ENCODE measurements at places on chromosomes 1 and 21.

GRCh38 chr1:115238336-115239147 lies 99.5 kb downstream of the NGF start:
- DNase-seq, result no peak

DNA sequence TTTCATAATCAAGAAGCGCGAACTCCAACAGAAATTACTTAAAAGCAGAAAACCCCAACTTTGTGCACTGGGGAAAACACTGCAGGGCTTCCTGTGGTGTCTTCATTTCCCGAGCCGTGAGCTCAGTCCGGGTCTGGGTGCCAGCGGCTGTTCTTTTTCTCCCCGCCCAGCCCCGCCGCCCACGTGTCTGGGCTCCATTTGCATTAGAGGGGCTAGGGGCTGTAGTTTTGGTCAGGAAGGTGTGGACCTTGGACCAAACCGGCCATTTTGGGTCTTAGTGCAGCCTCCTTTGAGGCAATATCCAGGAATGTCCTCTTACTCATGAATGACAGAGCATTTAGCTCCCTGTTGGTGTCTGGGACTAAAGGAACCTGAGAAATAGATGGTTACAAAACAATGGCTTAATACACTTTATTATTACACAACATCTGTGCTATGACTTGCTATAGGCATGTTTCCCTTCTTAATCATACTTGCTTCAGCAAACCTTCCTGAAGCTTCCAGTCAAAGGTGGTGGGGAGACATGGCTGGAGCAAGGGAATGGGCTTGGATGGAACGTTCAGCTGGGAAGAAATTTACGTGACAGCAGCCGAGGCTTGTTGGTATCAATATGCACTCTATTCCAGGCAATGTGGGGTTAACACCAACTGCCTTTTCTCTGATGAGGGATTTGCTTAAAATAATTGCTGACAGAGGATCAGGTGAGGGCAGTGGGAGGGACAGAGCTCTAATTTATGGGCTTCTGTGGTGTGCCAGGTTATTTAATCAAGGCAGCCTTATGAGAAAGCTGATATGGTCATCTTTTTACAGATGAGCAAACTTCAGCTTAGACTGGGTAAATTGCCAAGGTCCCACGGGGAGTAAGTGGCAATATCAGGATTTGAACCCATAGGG lies 1.1 kb downstream of the AGTRAP start:
- peak; percentile 63 for DNase-seq

DNA sequence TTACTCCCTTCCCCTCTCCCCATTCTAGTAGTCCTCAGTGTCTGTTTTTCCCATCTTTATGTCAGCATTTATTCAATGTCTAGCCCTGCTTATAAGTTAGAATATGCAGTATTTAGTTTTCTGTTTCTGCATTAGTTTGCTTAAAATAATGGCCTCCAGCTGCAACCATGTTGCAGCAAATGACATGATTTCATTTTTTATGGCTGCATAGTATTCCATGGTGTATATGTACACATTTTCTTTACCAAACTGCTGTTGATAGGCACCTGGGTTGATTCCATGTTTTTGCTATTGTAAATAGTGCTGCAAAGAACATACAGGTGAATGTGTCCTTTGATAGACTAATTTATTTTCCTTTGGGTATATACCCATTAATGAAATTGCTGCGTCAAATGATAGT lies 267.7 kb downstream of the SRGAP2C start:
- DNase-seq, result no peak

GRCh38 chr1:7068552-7068951 lies 283.3 kb downstream of the CAMTA1 start:
- DNase-seq, result no peak

- DNase-seq, result no peak
These were observed 31.7 kb upstream of the GPR88 start for GRCh38 chr1:100506217-100506616.

DNA sequence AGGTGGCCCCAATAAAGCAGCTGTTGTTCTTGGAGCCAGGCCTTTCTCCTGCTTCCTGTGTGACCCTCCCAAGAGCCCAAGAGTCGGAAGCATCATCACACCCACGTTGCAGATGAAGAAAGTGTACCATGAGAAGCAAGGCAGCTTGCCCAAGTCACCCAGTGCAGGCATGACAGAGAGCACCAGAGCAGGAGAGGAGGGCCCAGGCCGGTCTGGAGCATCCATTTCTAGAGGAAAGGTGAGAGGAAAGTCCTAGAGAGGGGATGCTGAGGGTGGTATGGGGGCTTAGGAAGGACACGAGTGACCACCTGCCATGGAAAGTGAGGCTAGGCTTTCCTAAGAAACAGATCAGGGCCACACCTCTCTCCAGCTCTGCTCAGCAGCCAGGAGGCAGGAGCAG lies 47.0 kb downstream of the C1orf198 start:
- no peak for DNase-seq

GRCh38 chr21:44849616-44850130 lies 23.8 kb downstream of the PTTG1IP start:
- no peak for DNase-seq

- DNase-seq, result no peak
These were observed 179.7 kb downstream of the TNFSF18 start for GRCh38 chr1:172870901-172871606.

GRCh38 chr1:17032741-17033140 lies 21.0 kb upstream of the ATP13A2 start:
- DNase-seq, result no peak

DNA sequence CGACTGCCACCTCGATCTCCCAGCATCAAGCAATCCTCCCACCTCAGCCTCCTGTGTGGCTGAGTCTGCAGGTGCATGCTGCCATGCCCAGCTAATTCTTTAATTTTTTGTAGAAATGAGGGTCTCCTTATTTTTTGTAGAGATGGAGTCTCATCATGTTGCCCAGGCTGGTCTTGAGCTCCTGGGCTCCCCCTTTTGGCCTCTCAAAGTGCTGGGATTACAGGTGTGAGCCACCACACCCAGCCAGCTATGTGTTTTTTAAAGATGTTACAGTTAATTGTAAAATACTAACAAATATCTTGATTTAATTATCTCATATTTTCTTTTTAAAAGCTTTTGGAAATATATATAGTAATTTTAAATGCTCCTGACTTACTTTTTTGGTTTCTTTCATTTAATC lies 181.3 kb upstream of the DMRTA2 start:
- no peak for DNase-seq

DNA sequence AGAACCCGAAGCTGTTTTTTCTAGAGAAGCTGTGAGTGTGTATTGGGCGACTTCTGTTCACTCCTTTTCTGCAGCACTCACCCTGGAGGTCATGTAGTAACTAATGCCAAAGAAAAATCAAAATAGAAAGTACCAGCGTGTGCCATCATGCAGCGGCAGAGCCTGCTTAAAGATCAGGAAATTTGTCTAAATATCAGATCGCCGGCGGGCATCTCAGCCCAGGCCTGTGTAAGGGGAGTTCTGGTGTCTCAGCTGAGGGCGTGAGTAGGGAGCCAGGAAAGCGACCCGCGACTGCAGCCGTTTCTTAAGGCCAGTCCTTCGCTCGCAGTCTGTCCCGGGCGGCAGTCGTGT lies 768 bp downstream of the EDARADD start:
- peak; percentile 79 for DNase-seq

DNA sequence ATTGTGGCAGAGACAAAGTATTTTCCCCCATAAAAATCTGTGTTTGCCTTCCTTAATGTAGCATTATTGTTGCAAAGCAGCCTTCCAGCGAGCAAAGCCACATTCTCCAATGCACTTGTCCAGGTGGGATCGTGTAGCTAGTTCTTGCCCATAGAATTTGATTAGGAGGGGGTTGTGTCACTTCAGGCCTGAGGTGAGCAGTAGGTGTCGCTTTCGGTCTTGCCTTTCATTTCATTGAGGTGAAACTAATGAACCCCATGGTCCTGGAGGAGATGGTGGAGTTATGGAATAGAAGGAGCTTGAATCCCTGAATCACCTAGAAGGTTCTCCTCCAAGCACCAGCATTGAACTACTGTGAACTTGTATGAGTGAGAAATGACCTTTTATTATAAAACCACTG lies 318.9 kb upstream of the PBX1 start:
- peak; percentile 3 for DNase-seq

GRCh38 chr1:33930346-33931110 lies 66.6 kb downstream of the HMGB4 start:
- DNase-seq, result no peak

GRCh38 chr1:100039591-100039990 lies 69.8 kb downstream of the SLC35A3 start:
- no peak for DNase-seq

DNA sequence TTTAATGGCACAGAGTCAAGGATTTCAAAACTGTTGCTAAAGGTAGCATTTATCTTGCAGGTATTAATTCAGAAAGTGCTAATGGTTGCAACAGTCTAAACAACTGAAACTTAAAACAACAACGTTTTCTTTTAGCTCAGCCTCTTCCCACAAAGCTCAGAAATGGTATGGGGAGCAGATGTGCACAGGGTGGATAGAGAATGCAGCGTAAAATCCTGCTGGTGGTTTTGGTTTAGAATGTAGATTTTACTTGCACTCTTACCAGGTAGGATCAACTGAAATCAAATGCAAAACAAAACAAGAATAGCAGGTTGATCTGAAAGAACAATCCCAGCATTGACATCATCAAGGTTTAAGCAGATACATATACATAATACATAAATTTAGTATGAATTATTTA lies 3.8 kb upstream of the LRRC8C start:
- no peak for DNase-seq

- DNase-seq, result no peak
These were observed 94.4 kb downstream of the WDR4 start for GRCh38 chr21:42784896-42785451.
